Stimulated activated CD4-positive, alpha-beta T cell treated with anti-CD3 and anti-CD28 coated beads, Interleukin-4, amount 100 ng/mL, for 4 hours (primary cell): ENCODE measurements at places on chromosomes 7 and 10.

DNA sequence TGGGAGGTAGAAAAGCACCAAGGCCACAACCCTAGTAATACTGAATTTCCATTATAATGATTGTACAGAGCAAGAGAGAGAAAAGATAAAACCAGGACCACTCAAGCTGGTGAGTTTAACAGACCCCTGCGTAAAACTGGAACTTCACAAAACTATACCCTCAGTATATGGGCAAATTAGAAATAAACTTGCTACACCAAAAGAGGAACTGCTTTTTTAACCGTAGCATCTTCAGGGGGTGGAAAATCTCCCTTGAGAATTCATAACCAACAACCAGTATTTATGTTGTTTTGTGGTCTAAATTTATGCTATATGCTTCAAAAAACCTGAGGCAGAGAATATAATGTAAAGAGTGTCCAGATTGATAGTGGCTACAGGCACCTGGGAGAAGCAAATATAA lies 171.2 kb downstream of the SGMS1 start:
- no peak for DNase-seq

- no peak for DNase-seq
Observed at GRCh38 chr10:560314-560992, 129.0 kb downstream of the DIP2C start.

DNA sequence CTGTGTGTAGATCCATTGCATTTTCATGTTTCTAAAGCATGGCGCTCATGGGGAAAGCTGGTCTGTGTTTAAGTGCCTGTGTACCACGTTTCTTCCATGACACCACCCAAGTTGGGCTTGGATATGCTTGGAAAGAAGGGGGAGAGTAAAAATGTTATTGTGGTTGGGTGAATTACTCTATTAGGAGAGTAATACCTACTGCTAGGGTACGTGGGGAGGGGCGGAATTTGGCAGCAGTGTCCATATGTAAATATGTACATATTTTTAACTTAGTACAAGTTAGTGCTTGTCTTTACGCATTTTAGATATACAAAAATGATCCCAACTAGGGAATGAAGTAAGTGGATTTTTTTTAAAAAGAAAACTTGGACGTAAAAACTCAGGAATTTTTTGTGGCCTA lies 42.9 kb upstream of the SAMD8 start:
- DNase-seq: no peak

DNA sequence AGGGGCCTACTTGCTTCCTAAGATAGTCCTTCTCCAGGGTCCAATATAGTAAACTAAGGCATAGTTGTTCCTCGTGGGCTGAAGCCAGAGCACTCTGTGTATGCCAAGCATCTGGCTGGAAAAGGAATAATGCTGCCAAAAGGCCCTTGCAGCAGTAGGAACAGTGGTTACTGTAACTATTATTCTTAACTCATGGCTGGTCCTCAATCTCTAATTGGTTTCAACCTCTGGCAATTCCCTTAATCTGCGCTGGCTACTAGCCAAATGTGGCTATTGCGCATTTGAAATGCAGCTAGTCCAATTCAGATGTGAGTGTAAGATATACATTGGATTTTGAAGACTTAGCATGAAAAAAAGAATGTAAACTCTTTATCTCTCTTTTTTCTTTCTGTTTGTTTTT lies 27.8 kb upstream of the LBX1 start:
- no peak for DNase-seq

DNA sequence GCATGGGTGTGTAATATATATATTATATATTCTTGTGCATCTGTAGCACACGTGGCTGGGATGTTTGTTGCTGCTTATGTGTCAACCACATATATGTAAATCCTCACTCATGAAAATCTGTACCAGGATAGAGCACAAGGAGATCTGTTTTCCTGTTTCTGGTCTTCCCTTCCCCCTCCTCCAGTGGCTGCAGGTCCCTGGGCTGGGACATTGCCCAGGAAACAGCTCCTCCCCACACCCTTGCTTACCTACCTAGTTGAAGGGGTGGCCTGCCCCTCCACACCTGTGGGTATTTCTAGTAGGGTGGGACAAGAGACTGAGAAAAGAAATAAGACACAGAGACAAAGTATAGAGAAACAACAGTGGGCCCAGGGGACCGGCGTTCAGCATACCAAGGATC lies 2.2 kb downstream of the SFXN3 start:
- no peak for DNase-seq

GRCh38 chr10:67476201-67476600 lies 219.8 kb downstream of the CTNNA3 start:
- no peak for DNase-seq

GRCh38 chr7:57425969-57426628 lies 23.9 kb upstream of the ZNF716 start:
- DNase-seq: no peak

GRCh38 chr7:132899833-132900232 lies 182.1 kb downstream of the CHCHD3 start:
- DNase-seq: no peak

DNA sequence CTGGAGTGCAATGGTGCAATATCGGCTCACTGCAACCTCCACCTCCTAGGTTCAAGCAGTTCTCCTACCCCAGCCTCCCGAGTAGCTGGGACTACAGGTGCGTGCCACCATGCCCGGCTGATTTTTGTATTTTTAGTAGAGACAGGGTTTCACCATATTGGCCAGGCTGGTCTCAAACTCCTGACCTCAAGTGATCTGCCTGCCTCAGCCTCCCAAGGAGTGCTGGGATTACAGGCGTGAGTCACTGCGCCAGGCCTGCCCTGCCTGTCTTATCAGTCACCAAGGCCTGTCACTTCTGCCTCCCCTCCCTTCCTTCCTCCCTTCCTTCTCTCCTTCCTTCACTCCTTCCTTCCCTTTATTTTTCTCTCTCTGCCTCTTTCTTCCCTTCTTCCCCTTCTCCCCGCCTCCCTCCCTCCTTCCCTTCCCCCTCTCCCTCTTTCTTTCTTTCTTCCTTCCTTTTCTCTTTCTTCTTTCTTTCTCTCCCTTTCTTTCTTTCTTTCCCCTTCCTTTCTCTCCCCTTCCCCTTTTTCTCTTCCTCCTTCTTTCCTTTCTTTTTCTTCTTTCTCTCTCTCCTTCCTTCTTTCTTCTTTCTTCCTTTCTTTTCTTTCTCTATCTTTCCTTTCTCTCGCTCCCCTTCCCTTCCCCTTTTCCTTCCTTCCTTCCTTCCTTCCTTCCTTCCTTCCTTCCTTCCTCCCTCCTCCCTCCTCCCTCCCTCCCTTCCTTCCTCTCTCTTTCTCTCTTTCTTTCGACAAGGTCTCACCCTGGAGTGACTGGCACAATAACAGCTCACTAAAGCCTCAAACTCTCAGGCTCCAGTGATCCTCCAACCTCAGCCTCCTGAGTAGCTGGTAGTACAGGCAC lies 3.1 kb upstream of the ST7 start:
- no peak for DNase-seq

- no peak for DNase-seq
Observed at GRCh38 chr7:71255537-71256178, 123.7 kb downstream of the GALNT17 start.

GRCh38 chr7:33781167-33781566 lies 124.2 kb upstream of the BMPER start:
- DNase-seq: no peak

DNA sequence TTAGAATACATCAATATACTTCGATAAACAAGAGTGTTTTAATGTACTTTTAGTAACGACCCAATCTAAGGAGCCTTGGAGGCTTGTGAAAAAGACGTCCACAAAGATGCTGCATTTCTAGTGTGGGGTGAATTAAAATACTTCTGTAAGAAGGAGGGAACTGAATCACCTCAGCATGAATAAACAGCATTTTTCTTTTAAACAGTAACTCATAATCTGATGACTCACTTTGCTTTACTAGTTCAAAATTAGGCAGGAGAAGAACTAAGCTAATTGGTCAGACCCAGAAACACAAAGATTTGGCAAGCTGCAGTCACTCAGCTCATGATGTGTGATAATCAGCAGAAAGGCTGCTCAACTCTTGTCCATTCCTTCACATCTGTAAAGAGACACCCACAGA lies 24.2 kb downstream of the NCOA4 start:
- DNase-seq: no peak

GRCh38 chr10:60846173-60846572 lies 67.9 kb downstream of the CDK1 start:
- DNase-seq: no peak

DNA sequence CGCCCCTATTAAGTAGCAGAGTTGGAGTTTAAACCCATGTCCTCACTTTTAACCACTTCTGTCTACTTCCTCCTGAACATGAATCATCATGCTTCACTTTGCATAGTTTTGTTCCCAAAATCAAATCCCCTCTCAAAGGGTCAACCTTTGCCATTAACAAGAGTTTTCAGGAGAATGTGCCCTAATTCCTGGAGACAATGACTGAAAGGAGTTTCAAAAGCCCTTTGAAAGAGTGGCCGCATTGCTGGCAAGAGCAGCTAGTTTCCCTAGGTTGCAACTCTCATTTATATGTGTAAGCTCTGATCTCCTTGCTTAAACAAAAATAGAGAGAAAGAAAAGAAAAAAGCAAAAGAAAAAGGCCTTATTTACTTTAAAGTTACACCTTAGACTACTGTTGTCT lies 9.2 kb downstream of the LGI1 start:
- no peak for DNase-seq

DNA sequence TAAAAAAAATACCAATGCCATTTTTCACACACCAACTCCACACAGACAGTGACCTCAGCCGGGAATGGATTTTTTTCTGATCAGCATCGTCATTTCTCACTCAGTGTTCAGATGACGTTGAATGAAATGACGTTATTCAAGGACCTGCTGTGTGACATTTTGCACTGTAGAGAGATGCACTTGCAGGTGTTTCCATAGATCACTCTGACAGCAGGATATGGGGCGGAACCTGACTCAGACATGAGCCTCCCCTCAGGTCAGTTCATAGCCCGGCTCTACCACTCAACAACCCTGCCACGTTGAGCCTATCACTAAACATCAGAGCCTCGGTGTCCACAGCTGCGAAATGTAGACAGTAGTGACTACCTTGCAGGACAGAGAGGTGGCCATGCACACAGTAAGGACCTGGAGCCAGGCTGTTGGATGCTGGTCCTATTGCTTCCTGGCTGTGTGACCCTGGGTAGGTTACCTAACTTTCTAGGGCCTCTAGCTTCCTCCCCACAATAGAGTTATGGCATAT lies 41.4 kb upstream of the ANTXRL start:
- DNase-seq: no peak

GRCh38 chr10:125661941-125662515 lies 20.9 kb downstream of the TEX36 start:
- no peak for DNase-seq

GRCh38 chr10:113486531-113486930 lies 66.3 kb upstream of the HABP2 start:
- DNase-seq: no peak

DNA sequence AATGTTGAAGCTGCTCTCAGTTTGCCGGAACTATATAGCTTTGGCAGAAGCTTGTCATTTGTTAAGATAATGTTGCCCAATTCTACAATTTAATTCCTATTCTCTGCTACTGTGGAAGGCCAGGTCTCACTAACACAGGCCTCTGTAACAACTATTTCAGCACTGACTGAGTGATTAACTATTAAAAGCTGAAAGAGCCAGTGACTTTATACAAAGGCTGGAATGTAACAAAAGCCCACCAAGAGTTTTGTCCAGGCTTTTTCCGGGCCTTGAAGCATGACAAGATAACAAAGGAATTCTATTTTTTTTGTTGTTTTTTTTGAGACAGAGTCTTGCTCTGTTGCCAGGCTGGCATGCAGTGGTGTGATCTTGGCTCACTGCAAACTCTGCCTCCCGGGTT lies 795.6 kb downstream of the PHTF2 start:
- DNase-seq: no peak

DNA sequence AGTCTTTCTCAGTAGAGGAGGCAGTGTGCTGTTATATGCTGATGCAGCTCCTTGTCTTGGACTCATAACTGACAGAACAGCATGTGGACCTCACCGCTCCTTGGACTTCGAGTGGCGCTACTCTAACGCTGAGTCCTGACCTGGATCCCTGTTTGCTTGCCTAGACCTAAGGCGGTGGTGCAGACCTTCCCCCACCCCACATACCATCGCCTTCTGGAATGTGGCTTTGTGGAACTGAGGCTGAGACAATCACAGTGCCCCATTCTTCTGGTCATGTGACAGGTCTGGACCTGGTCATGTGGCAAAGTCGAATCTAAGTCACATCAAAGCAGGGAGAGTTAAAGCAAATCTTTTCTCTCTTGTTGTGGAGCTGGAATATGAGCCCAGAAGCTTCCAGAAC lies 190.7 kb upstream of the MKI67 start:
- no peak for DNase-seq

GRCh38 chr10:94307046-94307615 lies 55.6 kb downstream of the NOC3L start:
- no peak for DNase-seq

GRCh38 chr7:41621953-41622831 lies 80.7 kb downstream of the INHBA start:
- no peak for DNase-seq

DNA sequence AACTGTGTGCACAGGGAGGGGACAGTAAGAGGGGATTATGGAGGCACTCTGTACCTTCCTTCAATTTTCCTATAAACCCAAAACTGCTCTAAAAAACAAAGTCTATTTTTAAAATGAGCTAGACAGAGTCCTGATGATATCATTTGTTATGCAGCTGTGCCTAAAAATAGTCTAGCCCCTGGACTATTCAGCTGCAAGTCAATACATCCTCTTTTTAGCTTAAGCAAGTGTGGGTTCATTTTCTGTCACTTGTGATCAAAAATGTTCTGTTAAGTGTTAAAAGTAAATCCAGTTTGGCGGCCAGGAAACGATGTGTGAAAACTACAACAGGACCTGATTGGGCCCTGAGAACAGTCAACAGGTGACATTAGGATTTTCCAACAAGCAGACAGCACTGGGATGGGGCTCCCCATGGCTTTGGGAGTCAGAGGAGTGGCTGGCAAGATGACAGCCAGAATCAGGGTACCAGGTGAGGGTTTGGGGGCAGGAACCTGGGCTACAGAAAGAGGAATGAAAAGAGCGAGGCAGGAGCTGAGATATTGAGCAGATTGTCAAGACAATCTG lies 33.9 kb downstream of the FAM107B start:
- DNase-seq: no peak

DNA sequence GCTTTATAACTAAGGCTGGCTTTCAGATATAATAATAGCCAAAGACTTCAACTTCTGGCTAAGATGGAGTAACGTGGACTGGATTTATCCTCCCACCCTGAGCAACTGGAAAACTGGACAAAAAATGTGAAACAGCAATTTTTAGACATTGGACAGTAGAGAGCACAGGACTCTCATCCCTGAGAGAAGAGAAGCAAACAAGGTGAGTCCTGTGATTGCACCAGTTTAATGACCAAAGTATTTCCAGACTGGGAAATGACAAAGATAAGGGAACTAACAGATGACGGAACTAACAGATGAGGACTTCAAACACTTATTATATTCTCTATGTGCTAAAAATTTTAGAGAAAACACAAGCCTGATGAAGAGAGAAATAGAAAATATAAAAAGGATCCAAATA lies 175.7 kb upstream of the SLC25A13 start:
- no peak for DNase-seq
